ENCODE measurements at places on chromosomes 1 and 21. TPM values are rescaled to one million over a fixed set of nuclear protein-coding genes. Genes with fewer than 3 reads are reported as not detected.

DNA sequence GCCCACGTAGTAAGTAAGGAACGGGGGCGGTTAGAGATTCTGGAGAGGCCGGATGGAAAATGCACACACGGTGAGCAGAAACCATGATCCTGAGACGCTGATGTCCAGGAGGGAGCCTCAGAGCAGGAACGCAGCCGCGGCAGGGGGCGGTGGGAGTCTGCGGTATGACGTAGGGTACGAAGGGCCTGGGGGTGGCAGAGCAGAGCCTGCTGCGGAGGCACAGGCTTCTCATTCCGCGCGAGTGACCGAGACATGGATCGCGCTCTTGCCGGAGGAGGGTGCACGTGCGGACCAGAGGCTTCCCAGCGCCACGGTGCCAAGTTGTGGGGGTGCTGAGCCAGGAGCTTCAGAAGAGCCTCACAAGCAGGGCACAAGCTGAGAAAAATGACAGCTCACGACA, 176.2 kb downstream of the KIF26B start:
- DNase-seq, result no peak

The STUM gene
- polyA plus RNA-seq, result 0.24 TPM

GRCh38 chr1:230222678-230223077, 155.6 kb downstream of the GALNT2 start:
- DNase-seq, result no peak

GRCh38 chr1:116487031-116487430, 83.8 kb downstream of the CD58 start:
- DNase-seq, result no peak

DNA sequence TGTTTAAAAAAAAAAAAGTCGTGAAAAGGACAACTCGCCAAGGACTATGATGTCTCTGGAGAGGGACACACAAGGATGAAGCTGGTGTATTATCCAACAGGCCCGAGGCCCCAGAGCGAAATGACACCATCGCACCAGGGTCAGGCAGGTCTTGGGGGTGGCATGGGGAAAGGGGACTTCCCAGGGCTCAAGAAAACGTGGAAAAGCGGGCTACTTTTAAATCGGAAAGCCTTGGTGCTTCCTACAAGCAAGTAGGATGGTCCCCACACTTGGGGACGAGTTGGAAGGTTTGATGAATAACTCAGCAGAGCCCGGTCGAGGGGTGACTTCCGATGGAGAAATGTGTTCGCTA, 505 bp upstream of the GNPAT start:
- no peak for DNase-seq

- no peak for DNase-seq
These were observed 66.4 kb downstream of the LRRC8D start for GRCh38 chr1:89887270-89887669.

DNA sequence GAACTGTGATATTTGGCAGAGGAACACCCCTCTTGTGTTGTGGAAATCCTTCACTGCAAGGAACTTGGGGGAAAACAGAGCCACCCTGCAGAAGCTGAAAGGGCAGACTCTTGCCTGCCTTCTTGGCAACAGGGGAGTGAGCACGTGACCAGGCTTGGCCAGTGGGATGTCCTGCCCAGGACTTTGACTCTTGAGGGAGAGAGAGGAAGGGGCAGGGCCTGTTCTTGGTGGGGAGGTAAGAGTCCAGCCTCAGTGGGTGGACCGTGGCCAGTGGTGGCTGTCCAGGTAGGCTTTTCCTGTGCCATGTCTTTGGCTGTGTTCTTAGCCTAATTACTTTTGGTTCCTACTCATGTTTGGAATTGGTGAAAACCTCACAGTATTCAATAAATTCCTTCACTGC, 8.6 kb upstream of the AK2 start:
- DNase-seq, result no peak

DNA sequence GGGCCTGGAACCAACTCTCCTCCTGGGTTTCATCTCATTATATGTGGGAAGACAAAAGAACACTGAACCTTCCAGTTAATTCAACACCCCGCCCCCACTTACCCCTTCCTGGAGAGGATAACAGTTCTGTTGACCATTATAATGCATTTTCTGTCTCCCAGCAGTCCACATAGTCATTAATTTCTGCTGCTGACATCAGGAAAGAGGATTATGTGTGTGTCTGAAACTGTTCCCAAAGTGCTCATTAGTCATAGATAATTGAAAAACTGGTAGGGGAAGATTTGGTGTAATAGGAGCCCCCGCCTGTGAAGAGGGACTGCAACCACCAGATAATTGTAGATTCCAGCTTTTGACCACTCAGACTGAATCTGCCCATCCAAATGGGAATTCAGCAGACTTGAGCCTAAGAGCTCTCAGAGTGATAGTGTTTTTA, 208.7 kb downstream of the FGGY start:
- no peak for DNase-seq

GRCh38 chr21:26934383-26934782, 32.5 kb downstream of the ADAMTS5 start:
- no peak for DNase-seq

- no peak for DNase-seq
These were observed 108.8 kb downstream of the SYF2 start for GRCh38 chr1:25123551-25123950.

The LAPTM5 gene
- 97.1 TPM for polyA plus RNA-seq

GRCh38 chr1:215146240-215146975, 63.9 kb downstream of the KCNK2 start:
- no peak for DNase-seq

GRCh38 chr21:25670726-25671125, 31.7 kb downstream of the JAM2 start:
- DNase-seq, result no peak

The RPL5 gene
- 2,079 TPM for polyA plus RNA-seq

- peak; percentile 40 for DNase-seq
These were observed 1.9 kb downstream of the TMEM53 start for GRCh38 chr1:44672254-44672955.

DNA sequence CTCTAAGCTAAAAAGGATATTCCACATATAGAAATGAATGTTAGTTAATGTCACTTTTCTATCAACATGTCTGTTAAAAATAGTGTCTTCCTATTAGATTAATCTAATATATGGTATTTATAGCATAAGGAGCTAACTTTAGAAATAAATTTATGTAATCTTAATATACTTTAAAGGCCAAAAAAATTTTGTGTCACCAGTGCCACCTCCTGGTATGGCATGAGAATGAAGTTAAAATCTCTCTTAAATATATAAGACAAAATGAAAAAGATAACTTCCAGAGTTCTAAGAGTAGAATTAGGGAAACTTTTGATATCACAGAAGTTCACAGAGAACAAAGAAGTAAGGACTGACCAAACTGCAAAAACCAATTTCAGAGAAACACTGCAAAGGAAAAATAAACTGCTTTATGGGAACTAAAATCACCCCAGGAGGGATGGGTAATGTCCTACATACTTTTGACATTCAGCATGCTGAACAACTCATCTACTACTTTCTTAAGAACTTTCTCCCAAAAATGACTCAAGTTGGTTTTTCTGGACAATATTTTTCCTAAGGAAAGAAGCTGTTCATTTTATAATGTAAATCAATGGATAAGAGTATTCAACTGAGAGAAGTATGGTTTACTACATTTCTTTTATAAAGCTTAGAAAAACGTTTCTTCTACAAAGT, 82.8 kb downstream of the TRIM33 start:
- DNase-seq, result no peak

The MTARC2 gene
- polyA plus RNA-seq, result 23.5 TPM

- no peak for DNase-seq
These were observed 189.4 kb upstream of the KCTD3 start for GRCh38 chr1:215377746-215378145.

The SLC2A5 gene
- polyA plus RNA-seq, result 2.8 TPM

The SMCP gene
- polyA plus RNA-seq, result not detected

DNA sequence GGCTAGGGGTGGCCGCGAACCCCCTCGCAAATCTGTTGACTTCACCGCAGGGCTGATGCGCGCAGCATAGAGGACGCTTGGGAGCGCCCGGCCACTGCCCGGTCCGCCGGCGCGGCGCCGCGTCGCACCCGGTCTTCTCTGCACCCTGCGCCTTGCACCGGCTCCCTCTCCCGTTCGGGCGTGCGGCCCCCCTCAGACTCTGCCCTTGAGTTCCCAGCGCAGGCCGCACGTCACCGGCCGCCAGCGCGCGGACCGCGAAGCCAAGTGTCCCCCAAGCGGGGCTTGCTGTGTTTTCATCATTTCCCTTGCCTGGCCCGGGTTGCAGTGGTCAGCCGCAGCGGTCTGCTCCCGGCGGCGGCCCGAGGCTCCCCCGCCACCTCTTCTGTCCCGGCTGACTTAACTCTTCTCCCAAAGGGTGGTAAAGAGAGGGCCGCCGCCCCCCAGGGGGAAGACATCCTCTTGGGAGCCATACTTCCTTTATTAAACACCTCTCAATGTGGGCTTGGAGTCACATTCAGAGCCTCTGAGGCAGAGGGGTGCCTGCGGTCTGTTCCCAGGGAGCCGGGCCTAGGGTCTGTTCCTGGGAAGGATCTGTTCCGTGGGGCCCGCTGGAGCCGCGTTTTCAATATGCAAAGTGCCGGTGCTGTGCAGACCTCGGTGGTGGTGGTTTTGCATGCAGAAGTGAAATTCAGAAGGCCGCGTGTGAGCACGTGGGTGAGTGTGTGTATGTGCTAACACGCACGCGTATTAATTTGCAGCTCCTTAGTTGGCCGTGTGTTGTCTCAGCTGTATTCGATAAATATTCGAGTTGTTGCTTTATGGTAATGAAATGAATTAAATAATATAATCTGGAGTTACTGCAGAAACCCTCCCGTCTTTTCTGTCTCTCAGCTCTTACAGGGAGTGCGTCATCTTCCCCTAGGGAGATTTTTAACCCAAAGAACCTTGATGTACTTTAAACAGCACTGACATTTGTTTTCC, 17.6 kb downstream of the PBX1 start:
- DNase-seq, result peak; percentile 59

DNA sequence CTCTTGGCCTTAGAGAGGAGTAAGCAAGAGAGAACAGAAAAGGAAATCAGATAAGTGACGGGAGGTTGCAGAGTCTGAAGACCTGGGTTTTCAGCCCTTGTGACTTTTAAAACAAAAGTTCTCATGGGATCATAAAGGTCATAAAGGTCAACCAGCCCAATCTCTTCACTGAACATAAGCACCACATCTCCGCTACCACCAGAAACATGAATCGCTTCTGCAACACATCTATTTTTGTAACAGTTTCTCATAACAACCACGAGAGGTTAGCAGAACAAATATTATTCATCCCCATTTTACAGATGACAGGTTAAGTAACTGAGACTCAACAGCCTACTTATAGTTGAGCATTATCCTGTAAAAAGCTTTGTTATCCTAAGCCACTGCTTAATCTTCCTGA, 5.9 kb downstream of the TRAPPC3 start:
- DNase-seq, result no peak

DNA sequence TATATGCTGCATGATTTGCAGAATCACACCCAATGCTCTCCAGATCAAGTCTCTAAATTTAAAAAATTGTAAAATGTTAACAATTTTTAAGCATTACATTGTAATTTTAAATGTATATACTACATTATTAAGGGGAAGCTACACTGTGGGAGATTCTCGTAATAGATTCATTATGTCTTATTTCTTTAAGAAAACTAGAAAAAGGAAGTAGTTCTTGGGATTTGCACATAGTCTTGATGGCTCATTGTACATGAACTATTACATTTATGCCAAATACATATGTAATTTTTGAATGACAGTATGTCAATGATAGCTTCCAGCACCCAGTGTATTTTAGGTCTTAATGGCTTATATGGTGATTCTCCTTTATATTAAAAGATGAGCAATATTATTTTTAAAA, 250.3 kb downstream of the PTPRC start:
- DNase-seq, result no peak

- DNase-seq, result no peak
These were observed 28.4 kb downstream of the EVI5 start for GRCh38 chr1:92756537-92756936.

DNA sequence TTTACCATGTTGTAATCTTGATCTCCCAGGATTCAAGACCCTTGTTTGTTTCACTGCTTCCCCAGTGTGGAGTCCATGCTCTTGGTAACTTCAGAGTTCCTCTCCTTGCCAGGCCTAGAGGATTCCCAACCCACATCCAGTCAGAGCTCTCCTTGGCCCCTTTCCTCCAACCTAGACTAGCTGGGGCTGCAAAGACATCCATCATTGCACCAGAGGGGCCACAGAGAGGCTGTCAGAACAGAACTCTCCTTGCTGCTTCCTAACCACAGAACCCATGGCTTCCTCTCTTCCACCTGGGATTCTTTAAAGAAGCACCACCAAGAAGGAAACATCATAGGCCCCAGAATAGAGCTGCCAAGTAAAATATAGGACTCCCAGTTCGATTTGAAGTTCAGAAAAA, 81.0 kb downstream of the HMGB4 start:
- DNase-seq, result no peak

DNA sequence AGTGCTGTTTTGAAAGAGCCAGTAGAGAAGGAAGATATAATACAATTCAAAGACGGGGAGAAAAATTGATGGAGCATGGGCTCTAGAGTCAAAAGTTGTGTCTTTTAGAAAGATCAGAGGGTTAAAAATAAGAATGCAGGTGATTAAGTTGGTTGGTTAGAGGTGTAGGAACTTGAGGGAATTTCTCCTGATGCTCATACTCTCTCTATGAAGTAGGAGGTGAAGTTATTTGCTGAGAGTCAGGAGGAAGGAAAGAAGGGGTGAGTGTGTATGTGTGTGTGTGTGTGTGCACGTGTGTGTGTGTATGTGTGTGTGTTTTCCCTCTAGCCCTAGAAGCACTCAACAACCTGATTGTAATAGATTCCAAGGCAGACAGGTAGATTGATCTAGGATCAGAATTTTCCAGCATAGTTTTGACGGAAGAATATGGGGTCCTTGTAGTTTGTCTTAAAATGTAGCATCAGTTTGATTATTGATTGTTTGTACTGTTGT, 88.3 kb upstream of the MACF1 start:
- no peak for DNase-seq

GRCh38 chr1:154611150-154611862, 3.3 kb upstream of the ADAR start:
- DNase-seq, result no peak

GRCh38 chr1:246281639-246282038, 225.4 kb downstream of the SMYD3 start:
- no peak for DNase-seq

DNA sequence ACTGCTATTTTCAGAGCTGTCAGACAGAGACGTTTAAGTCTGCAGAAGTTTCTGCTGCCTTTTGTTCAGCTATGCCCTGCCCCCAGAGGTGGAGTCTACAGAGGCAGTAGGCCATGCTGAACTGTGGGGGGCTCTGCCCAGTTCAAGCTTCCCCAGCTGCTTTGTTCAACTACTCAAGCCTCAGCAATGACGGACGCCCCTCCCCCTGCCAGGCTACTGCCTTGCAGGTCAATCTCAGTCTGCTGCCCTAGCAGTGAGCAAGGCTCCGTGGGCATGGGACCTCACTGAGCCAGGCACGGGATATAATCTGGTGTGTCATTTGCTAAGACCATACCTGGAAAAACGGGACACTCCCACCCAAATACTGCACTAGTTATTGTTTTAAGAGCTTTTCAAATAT, 219.7 kb downstream of the BRINP3 start:
- DNase-seq, result no peak

Measured in adrenal gland (tissue), 19 donors.